GOT3 (cell line): ENCODE measurements at places on chromosomes 16 and 17.

GRCh38 chr17:34703533-34703932 lies 124.2 kb downstream of the TMEM132E start:
- DNase-seq = no peak

DNA sequence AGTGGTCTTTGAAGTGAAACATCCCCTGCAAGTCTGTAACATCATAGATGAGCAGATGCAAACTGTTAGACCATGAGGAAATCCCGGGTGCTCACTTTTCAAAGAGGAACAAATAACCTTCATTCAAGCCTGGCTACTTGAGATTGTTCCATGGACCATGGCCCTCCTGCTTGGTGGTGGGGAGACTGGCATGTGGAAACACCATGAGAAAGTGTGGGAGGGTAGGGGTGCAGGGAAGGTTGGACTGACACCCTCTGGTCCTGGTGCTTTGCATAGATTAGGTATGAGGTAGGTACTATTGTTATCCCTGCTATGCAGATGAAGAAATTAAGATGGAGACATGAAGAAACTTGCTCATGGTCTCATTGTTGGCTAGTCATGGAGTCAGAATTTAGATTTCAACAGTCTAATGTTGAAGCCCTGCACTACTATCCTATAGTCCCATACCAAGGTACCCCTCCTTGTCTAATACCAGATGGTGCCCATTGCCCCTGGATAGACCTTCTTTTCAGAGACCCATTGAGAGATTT lies 59.0 kb downstream of the SPACA3 start:
- DNase-seq = no peak

- no peak for DNase-seq
Observed at GRCh38 chr16:52077607-52078006, 469.3 kb downstream of the TOX3 start.

GRCh38 chr17:61235827-61236197 lies 163.8 kb upstream of the TBX2 start:
- DNase-seq = no peak

GRCh38 chr17:65417406-65418221 lies 143.8 kb downstream of the AXIN2 start:
- no peak for DNase-seq

DNA sequence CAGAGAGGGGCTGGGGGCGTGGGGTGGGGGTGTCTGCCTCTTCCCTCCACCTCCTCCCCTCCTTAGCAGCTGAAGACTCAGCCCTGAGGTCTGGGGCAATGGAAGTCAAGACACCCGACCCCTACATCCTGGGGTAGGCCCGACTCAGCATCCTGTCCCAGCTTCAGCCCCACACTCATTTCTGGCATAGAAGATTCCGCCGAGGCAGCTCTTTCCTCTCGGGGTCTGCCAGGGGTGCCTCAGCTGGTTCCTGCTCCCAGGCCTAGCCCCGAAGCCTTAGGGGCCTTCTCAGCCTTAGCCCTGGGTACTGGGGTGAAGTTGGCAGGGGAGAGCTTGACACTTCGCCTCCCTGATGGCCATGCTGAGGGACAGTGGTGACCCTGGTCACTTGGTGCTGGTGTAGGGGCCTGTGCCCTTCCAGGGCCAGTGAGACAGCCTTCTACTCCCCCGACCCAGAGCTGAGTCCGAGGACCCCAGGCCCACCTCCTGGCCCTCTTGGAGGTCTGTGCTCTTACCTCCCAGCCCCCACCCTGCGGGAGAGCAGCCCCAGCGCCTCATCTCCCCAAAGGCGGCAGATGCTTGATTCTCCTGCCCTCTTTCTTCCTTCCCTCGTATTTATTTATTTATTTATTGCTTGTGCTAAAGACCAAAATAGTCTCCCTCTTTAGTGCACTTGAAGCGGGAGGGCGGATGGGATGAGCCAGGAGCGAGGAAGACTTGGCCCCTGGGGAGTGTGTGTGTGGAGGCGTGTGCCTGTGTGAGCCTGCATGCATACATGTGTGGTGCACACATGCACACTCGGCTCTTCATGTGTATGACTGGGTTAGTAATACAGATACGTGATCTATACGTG lies 42.5 kb downstream of the KCNJ12 start:
- DNase-seq = no peak

- peak; percentile 14 for DNase-seq
Observed at GRCh38 chr16:14013571-14014283, 57.4 kb upstream of the MRTFB start.

- DNase-seq = no peak
Observed at GRCh38 chr17:29010586-29010985, 4.8 kb upstream of the SEZ6 start.

DNA sequence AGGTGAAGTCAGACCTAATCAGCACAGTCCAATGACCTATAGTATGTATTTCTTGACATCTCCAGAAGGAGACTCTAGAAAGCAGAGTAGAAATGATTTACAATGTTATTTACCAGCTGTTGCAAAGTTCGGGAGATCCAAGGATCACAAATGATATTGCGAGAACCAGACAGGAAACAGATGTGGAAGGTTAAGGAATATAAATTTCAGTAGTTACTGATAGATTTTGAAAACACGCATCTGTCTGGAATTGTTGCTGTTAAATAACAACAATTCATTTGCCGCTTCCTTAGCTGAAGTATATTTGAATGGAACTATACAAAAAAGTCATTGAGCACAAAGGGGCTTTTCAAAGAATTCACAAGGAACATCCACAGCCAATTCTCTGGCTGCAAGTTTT lies 72.0 kb downstream of the STXBP4 start:
- DNase-seq = no peak

- DNase-seq = no peak
Observed at GRCh38 chr17:50355336-50355700, 9.4 kb downstream of the XYLT2 start.

DNA sequence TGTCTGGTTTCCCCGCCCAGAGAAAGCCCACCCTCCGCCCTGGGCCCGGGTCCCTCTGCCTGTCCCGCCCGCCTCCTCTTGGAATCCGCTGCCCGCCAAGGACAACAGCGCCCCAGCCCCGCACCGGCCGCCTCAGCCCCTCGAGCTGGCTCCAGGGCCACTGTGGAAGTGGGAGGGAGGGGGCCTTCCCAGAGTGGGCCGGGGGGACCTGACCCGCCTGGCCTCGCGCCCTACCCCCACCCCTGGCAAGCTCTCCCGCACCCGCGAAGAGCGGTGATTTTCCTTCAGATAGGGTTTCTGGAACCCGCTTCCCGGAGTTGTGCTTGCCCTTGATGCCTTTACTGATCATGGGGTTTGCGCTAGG lies 2.3 kb upstream of the CBX8 start:
- DNase-seq = no peak

DNA sequence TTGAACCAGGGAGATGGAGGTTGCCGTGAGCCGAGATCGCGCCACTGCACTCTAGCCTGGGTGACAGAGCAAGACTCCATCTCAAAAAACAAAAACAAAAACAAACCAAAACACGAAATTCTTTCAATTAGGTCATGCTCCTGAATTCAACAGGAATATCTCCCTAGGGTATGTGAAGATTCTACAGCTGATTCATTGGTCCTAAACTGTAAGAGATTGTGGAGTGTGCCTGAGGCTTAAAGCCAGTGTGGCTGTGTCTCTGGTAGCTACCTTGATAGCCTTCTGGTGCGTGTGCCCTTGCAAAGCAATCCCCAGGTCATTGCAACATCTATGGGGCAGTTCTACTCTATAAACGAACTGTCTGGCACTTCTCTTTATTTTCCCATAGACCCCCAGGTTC lies 48.4 kb downstream of the USP43 start:
- no peak for DNase-seq

DNA sequence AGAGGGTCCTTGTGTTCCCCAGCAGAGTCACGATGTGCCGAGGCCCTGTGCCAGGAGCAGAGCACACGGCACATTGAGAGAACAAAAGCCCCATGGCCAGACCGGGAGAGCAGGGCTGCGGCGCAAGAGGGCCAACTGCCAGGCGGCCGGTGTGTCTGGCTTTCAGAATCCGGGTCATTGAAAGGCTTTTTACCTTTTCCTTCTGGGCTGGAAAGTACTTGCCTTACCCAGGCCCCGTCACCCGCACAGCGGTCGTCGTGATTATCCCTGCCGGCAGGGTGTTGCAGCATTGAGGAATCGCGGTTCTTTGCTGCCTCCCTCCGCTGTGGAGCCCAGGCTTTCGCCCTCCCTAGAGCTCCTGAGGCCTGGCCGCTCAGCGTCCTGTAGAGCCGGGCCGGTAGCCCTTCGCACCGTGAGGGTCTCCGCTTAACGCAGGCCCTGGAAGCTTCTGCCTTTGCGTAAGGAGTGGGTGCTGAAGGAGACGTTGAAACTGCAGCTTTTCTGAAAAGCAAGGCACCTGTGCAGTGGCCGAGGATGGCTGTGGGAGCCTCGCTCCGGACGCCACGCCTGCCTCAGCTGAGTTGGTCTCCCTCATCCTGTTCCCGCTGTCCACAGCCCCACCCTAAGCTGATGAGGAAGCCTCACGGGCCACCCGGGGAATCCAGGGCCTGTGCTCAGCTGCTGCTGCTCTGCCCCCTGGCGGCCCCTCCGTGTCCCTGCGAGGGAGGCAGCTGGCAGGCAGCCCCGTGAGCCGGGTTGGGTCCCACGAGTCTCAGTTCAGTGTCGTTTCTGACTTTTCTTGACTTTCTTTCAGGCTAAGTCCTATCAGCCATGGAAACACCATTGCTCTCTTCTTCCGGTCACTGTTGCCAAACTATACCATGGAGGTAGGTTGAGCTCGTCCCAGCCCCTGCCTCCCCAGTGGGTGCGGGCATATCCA lies 8.6 kb upstream of the MC1R start:
- no peak for DNase-seq

DNA sequence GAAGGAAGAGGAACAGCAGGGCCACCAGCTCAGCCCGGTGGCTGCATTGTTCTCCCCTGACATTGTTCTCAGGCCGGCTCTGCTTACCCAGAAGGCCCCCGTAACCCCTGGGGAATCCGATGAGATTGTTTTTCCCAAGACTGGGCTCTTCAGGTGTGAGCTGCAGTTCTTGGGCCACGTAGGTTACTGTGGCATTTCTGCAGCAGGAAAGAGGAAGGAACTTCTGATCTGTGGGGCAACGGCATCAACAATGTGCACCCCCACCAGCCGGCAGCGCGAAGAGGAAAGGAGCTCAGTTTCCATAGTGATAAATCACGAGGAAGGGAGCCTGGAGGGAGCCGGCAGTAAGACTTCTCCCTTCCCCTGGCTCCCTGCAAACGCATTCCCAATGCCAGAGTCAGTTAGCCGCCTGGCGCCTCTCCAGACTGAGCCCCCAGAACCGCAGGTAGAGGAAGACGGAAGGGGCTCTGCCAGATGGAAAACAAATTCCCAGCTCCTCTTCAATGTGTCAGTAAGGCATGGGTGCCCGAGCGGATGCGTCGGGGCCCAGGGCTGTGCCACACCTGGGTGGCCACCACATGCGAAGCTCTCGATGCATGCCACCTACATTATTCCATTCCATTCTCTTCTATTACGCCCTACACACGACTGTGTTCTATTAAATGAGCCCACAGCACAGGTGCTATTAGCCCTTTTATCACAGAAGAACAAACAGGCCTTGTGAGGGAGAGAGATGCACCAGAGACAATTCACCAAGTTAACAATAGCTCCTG lies 21.5 kb upstream of the PECAM1 start:
- DNase-seq = no peak

DNA sequence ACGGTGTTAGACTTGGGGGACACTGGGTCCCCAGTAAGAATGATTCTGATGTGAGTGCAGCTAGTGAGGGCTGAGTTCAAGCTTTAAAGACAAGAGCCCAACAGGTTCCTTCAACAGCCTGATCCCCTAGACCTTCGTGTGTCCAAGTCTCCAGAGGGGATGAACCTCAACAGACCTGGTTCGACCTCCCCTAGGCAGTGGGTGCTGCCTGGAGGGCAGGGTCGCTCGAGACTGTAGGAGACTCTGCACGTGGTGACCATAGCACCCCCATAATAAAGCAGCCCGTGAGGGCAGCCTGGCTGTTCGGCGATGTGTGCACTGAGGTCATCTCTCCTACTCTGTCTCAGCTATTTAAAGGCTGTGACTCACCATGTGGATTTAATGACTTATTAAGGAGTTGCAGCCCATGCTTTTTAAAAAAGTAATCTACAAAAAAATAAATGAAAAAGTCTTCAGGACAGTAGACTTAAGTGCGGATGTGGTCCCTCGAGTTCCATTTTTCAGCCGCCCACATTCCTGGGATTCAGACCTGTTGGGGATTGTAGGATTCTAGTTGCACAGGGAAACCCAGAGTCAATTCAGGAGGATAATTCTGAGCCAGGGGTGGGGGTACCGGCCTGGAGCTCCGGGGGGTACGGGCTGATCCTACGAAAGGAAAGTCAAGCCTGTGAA lies 23.4 kb upstream of the METRNL start:
- no peak for DNase-seq

GRCh38 chr17:12546983-12547382 lies 118.7 kb upstream of the MYOCD start:
- DNase-seq = no peak

- DNase-seq = no peak
Observed at GRCh38 chr16:24930440-24930839, 84.7 kb downstream of the SLC5A11 start.

DNA sequence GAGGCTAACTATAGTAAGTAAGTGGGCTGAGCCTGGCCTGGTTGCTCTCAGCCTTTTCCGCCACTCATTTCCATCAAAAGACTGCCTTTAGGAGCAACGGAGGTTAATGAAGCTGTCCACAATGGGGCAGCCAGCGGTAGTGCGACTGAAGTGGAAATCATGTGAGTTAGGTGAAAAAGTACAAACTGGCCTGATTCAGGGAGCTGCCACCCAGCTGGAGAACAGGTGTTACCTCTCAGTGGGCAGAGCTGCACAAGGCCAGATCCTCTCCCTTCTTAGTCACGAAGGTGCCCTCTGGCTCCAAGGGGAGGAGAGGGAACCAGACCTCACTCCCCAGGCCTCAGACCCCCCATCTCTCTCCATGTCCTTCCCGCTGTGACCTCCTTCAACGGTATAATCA lies 34.4 kb upstream of the CDRT4 start:
- DNase-seq = no peak

- no peak for DNase-seq
Observed at GRCh38 chr17:71899317-71899716, 221.5 kb upstream of the SOX9 start.

DNA sequence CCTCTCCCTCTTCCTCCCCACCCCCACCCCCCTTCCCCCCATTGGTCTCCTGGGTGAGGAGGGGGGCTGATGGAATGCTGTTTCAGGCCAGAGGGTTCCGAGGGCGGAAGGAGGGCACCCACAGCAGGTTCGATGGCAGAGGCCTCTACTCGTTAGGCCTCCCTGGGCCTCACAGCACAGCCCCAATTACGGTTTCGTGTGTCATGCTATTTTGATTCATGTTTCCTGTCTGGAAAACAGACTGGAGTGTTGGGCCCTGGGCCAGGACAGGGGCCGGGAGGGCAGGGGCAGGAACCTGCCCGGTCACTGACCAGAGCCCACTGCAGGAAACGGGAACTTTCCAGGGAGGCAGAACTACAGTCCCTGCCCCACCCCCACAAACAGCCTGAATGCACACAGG lies 138.2 kb downstream of the C16orf95 start:
- no peak for DNase-seq

DNA sequence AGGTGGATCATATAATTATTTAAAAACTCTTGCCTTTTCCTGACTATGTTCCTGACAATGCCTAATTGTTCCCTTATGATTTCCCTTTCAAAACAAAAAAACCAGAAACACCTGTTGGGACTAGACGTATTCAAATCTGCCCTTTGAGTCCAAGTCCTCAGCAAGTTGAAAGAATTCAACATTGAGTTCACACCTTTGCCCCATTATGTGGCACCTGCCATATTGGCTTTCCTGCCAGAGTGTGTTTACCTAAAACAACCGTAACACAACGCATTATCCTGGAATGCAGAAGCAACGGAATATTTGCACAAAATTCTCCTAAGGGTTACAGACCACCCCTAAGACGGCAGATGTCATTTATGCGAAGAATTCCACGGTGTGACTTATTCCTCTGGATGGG lies 105.9 kb downstream of the ZFHX3 start:
- no peak for DNase-seq

GRCh38 chr16:89193576-89194293 lies 6.6 kb downstream of the SLC22A31 start:
- DNase-seq = no peak
